ENCODE measurements at places on chromosomes 6 and 20.
A peak's percentile ranks its signal among the peaks of the same experiment; 100 is the strongest.

- DNase-seq: peak; percentile 43
Observed at GRCh38 chr20:36465109-36466080, 75.9 kb upstream of the MYL9 start.

DNA sequence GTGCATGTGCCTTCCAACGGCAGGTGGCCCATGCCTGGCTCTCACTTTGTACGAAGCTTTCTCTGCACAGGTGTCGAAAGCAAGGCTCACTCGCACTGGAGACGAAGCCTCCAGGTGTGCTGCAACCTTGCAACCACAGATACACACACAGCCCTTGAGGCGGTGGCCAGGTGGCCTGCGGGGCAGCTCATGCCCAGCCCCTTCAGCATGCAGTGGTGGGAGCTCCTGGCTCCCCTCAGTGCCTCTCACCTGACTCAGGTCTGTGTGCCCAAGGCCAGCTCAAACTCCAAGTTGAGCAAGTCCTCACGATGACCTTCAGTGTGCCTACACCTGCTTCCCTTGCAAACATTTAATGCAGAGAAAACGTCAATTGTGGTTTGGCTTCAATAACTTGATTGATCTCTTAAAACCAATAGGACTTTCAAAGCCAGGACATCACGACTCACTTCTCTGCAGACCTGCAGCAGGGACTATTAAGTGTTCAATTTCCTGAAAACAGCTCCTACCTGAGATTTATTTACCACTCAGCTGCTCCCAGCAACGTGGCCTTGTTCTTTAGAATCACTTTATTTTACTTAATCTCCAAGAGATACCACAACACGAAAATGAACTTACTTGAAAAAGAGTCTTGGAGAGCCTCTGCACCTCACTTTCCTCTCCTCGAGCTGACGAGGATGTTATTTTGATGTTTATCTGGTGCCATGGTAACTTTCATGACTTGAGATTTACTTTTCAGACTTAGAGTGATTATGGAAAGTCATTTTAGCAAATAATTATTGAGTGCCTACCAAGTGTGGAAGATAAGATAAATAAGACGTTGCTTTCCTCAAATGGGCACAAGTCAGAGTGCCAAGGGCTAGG is 86.3 kb downstream of the SLC22A23 start:
- DNase-seq: no peak

DNA sequence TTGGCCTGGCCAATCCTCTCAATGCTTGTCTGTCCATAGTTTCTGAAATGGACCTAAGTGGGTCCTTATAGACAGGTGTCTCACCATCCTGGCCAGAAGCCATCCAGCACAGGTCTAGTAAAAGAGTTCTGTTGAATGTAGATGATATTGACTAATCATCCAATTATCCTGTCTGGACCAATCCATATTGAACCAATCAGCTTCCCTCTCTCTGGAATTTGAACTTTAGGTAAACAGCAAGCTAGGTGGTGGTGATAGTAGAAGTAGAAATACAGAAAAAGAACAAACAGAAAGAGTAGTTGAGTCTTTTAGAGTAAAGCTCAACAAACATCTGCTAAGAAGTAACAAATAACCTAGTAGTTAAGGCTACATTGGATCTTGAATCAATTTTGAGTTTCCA is 9.5 kb upstream of the PNRC1 start:
- DNase-seq: no peak

DNA sequence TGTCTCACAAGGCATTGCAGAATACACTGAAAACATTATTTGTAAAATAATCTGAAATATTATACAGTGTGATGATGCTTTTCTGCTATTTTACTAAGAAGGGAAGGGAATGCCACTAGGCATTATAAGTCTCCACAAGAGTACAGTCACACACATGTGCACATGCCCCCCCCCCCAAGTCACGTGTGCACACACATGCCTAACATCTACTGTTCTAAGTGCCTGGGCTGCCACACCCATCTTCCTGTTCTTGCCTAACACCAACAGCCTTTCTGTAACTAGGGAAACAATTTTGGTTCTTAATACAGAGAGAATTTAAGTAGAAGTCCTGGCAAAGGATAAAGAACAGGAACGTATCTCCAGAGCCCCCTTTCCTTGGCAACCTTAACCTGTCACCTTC is 58.2 kb upstream of the BCLAF1 start:
- DNase-seq: no peak

DNA sequence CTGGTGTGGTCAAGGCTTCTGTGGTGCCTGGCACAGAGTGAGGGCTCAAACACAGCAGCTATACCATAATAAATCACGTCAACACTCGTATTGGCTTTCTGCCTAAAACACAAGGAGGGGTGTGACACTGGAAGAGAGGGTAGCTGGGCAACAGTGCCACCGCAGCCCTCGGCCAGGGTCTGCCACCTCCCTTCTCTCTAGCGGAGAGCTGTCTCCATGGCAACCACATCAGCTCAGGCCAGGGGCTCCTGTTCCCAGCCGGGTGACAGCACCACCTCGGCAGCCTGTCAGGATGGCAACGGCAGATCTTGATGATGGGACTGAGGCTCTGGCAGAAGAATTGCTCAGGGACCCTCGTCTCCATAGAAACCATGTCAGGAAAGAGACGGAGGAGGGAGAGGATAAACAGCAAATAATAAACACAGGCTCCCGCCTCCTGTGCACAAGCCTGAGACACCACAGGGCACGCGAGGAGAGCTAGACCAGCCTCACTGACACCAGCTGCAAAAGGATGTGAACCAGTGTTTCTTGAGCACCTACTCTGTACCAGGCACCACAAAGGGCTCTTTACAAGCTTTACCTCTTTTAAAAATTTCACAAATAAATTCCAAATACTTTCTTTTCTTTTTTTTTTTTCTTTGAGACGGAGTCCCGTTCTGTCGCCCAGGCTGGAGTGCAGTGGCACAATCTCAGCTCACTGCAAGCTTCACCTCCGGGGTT is 50.4 kb upstream of the TLDC2 start:
- DNase-seq: no peak

DNA sequence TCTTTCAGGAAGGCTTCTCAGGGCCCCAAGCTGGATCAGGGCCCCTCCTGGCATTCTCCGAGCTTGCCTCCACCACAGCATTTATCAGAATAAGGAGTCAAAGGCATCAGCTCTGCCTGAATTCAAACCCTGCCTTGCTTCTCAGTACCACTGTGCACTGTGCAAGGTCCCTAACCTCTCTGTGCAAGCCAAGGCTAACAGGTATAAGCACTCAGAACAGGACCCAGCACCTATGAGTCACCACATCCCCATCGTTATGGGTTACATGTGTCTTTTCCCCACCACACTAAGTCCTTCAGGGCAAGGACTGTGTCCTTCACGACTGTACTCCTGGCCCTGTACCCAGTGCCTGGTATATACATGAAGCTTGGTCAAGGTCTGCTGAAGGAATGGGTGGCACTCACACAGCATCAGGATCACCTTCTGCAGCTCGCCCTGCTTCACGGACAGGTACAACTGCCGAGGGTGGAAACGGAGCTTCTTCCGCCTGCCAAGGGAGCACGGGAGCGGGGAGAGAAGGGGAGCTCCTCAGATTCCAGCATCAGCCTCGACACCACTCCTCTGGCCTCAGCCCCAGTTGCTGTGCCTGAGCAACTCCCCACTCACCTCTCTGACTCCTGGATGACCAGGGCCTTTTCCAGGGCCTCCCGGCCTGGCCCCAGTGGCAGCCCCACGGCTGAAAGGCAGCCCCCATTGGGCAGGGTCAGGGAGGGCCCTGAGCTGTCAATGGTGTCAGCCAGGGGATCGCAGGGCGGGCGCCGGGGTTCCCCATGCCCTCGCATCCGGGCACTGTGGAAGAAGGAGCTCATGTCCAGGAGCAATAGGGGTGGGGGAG is 8.6 kb upstream of the SLC44A4 start:
- DNase-seq: no peak

GRCh38 chr6:22298475-22298890 is 1.6 kb upstream of the PRL start:
- no peak for DNase-seq

DNA sequence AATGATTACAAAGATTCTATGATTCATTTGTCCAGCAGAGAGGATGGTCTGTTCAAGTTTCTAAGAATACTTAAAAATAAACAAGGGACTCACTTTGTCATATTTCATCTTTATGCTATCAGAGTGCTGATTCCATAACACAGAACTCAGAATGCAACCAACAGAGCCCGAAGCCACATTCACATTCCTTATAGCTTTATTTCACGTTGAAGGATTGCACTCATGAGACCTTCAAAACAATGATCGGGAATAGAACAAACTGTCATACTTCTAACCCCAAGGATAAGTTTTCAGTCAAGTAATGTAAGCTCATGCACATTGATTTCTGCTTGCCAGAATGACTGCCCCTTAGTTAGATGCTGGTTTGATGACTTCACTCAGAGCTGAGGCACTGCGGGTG is 25.2 kb downstream of the FNDC1 start:
- no peak for DNase-seq

- peak; percentile 53 for DNase-seq
Observed at GRCh38 chr6:31422587-31422986, 19.2 kb downstream of the MICA start.

DNA sequence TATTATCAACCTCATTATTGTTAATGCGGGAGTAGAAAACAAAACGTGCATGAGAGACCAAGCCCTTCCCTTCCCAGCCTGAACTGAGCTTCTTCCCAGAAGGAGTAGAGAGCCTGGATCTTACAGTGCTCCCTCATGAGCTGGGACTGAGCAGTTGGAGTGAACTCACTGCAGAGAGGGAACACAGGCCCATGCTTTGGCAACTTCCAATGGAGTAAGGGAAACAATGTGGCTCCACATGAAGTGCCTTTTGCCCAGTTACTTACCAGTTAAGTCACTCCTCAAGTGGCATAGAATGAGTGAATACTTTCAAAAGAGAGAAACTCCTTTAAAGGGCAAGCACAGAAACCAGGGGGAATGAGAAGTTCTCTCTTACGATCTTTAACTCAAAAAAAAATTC is 12.4 kb downstream of the FHL5 start:
- DNase-seq: no peak

- peak; percentile 91 for DNase-seq
Observed at GRCh38 chr6:149925974-149926777, 3.3 kb upstream of the RAET1G start.

- no peak for DNase-seq
Observed at GRCh38 chr6:144314562-144314961, 29.4 kb downstream of the UTRN start.

DNA sequence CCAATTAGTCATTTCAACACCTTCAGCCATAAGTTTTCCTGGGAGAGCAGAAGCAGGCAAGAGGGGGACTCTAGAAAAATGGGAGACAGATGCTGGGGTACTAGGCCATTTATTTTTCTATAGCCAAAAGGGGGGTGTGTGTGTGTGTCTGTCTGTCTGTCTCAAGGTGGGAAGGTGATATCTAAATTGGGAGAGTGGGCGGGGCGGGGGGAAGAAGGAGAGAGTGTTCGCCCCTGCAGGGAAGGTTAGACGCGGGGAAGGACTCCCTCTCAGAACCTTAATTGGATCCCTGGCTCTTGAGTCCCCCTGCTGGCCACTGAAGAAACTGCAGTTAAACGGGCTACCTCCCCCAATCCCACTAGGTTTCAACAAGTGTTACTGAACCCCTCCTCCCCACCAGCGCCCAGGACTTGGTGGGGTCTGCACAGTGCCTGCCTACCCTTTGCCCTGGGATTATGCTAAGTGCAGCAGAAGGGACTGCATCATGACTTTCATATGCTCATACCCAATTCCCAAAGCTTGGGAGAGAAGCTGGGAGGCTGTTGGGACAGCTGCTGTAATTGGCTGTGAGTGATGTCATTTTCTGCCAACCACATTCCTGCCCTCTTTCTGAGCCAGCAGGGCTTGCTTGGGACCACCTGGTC is 45.8 kb downstream of the FOXP4 start:
- DNase-seq: peak; percentile 87

DNA sequence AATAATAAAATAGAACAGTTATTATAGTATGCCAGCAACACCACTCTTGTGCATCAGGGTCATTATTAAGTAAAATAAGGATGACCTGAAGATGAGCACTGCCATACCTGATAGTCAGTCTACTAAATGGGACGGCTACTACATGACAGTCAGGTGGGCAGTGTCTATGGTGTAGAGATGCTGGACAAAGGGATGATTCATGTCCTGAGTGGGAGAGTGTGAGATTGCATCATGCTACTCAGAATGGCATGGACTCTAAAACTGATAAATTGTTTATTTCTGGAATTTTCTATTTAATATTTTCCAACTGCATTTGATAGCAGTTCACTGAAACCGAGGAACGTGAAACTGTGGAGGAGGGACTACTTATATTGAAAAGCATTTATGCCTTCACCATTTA is 38.8 kb downstream of the SNX9 start:
- DNase-seq: no peak

GRCh38 chr20:42083280-42083679 is 465.1 kb upstream of the CHD6 start:
- no peak for DNase-seq

- DNase-seq: peak; percentile 66
Observed at GRCh38 chr20:52150440-52151258, 40.9 kb downstream of the ZFP64 start.

GRCh38 chr6:107488174-107488874 is 1.6 kb upstream of the SOBP start:
- DNase-seq: no peak

- no peak for DNase-seq
Observed at GRCh38 chr20:32009564-32009963, 674 bp upstream of the CCM2L start.

DNA sequence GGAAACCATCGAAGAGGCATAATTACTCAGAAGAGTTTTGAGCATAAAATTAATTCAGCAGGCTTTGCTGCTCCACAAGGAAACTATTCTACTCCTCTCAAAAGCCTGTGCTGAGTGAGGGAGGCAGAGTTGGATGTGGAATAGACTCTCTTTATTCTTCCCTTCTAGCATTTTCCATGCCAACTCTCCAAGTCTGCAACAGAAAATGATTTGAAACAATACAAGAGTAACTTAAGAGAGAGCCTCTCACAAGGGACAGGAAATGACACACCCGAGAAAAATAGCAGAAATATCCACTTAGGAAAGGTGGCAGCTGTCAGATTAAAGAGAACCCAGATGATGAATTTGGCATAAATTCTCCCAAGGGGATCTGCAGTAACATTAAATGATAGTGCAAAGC is 26.3 kb upstream of the LAMP5 start:
- no peak for DNase-seq

DNA sequence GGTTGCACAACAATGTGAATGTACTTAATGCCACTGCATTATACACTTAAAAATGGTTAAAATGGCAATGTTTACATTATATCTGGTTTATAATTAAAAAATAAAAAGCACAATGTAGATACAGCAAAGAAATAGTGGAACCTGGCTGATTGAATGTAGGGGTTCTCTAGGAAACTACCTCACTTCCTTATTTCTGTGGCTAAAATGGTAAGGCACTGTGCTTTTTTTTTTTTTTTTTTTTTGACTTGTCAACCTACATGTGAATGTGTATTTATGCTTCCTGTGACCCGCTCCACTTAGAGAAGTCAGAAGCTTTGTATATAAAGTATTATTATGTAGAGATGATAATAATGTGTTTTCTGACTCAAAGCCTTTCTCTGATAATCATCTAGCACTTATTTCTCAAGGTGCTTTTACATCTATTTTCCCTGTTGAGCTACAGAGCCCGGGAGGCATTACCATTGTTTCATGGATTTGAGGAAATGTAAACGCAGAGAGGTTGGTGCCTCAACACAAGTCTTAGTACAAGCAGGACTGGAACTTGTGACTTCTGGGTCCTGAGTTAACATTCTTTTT is 55.0 kb downstream of the SOX4 start:
- DNase-seq: no peak

- no peak for DNase-seq
Observed at GRCh38 chr6:26360451-26361416, 4.3 kb upstream of the BTN3A2 start.

- peak; percentile 12 for DNase-seq
Observed at GRCh38 chr6:17393892-17394631, 667 bp downstream of the CAP2 start.
